ENCODE measurements at places on chromosomes 2 and 18.

DNA sequence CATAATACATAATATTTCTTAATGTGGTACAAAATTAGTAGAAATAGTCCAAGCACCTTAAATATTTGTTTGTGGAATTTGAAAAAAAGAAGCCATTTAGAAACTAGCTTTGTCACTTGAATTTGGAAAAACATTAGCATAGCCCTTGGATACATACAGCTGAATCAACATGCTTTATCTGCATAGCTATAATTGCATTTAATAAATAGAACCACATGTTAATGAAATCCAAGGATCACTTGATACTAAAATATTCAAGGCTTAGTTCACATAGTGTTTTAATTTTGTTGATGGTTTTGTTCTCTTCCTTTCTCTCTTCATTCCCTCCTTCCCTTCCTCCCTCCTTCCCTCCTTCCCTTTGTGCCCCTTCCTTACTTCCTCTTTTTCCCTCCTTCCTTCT lies 169.4 kb upstream of the NRXN1 start:
- DNase-seq: no peak

GRCh38 chr2:216932113-216932862 lies 72.4 kb upstream of the TNP1 start:
- no peak for DNase-seq

DNA sequence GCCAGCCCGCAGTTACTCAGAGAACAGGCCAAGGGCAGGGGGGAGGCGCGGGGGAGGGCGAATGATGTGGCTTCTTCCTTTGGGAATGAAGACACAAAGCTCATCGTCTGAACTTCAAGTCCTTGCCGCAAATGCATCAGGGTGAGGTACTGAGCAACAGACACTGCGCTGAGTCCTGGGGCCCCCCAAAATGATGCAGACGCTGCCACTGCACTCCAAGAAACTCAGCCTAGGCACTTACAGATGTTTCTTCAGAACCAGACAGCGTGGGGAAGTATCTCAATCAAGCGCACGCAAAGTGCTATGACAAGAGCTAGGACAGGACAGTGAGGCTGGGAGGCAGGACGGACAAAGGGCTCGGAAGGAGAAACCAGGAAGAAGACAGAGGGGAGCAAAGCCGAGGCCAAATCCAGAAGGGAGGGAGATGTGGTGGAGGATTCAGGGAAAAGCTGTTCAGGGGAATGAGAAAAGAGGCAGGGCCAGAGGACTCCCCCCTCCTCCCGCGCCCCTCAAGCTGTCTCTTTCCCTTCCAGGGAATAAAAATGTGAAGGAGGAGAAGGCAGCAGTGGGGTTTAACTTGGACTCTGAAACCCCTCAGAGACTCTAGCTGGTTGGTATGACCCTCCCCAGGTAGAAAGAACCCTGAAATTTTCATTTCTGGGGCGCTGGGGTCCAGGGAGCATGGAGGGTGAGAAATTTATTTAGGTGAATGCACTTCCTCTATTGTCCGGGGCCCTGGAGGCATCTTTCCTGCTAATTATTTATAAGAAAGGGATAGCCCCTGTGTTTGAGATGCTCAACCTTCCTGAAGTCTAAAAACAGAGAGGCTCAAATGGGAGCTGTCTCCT lies 34.9 kb downstream of the CIB4 start:
- no peak for DNase-seq

GRCh38 chr2:232894746-232895145 lies 24.7 kb downstream of the SNORC start:
- DNase-seq: no peak

DNA sequence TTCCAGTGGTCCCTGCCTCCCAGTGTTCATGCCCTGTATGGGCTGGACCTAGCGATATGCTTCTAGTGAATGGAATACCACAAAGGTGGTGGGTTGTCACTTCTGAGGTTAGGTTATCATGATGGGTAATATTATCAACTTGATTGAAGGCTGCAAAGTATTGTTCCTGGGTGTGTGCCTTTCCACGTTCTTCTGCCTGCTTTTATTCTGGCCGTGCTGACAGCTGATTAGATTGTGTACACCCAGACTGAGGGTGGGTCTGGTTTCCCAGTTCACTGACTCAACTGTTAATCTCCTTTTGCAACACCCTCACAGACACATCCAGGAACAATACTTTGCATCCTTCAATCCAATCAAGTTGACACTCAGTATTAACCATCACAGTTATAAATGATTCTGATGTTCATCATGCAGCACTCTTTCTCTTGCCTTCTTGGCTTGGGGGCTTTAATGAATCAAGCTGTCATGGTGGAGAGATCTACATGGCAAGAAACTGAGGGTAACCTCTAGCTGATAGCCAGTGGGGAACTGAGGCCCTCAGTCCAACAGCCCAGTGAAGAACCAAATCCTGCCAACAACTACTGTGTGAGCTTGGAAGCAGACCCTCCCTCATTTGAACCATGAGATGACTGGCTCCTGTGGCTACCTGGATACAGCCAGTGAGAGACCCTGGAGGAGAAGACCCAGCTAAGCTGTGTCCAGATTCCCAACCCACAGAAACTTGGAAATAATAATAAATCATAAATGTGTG lies 63.0 kb upstream of the CELF4 start:
- no peak for DNase-seq

DNA sequence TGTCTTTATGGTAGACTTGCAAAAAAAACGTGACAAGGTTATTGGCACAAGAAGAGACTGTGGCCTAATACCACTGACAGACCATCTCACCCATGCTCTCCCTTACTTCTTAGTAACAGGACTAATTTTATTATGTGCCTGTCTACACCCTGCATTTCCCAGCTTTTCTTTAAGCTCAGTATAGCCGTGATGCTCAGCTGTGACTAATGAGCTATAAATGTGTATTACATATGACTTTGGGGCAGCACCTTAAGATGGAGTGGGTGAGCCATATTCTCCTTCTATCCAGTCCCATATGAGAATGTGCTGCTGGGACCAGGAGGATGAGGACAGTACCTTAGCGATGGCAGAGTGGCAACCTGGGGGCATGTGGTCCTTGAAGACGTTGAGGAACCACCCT lies 293.5 kb downstream of the RNF144A start:
- no peak for DNase-seq

- DNase-seq: no peak
These were observed 32.9 kb upstream of the POMC start for GRCh38 chr2:25201265-25201664.

DNA sequence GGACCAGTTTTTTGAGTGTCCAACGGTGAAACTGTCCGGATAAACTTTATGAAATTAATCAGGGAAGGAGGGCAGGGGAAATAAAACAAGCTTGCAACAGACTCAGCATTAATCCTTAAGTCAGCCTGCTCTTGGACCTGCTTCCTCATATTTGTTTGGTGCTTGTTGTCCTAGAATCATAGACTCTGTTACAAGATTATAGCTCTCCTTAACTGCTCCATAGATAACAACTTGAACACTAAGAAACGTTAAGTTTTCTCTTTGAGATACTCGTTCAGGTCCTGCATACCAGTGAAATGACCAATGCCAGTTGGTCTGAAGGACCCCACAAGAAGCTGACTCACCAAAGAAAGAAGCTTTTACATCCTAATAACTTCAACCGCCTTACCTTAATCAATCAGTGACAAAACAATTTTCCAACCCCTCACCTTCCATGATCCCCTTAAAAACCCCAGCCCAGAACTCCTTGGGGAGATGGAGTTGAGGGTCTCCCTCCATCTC lies 493.2 kb downstream of the PID1 start:
- DNase-seq: no peak

DNA sequence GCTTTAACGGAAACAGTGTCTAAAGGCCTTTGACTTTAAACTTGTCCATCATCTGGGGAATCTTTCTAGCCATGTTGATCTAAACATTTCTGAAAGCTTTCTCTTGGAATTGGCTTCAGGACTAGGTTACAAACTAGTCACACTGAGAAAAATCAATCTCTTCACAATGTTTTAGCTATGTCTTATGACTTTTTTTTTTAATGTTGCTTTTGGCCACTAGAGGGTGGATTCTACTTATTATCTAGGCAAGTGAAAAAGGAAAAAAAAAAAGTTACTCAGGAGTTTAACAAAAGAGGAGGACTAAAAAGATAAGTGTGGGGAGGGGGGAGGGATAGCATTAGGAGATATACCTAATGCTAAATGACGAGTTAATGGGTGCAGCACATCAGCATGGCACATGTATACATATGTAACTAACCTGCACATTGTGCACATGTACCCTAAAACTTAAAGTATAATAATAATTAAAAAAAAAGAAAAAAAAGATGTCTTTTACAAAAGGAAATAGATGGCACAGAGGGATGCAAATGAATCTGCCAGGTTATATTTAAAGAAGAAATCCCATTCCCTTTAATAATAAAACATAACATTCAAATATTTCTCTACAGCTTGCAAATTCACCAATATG lies 160.4 kb upstream of the PID1 start:
- DNase-seq: no peak

- no peak for DNase-seq
These were observed 464.7 kb downstream of the TXNL1 start for GRCh38 chr18:56173542-56174220.

DNA sequence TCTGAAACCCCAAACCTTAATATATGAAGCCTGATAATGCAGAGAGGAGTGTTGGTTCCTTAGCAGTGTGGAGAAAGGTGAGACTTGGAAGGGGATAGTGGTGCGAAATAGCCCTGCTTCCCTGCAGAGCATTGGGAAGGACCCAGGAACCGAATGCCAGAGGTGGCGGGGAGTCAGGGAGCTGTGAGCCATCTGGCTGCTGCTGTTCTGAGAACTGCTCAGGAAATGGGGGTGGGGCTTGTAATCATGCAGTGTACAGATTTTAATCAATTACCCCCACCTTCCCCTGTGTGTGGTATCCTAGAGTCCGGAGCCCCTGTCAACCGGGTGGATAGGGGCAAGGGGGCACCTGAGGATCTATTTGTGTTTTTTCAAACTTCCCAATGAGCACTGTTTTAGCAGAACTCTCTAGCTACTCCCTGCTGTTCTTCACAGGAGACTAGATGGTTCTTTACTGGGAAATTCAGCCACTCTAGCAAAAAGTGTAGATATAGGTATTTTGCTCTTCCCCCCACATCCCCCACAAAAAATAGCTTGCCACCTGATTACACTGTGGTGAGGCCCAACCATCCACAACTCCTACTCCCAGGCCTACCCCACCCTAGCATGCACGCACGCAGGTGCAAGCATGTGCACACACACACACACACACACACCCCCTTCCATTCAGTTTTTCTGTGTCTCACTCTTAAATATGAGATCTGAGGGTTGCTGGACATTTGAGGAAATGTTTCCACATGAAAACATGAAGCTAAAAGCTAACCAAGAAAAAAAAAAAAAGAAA lies 30.1 kb upstream of the MBOAT2 start:
- no peak for DNase-seq

- no peak for DNase-seq
These were observed 116.9 kb downstream of the LYPD6B start for GRCh38 chr2:149155196-149155969.

DNA sequence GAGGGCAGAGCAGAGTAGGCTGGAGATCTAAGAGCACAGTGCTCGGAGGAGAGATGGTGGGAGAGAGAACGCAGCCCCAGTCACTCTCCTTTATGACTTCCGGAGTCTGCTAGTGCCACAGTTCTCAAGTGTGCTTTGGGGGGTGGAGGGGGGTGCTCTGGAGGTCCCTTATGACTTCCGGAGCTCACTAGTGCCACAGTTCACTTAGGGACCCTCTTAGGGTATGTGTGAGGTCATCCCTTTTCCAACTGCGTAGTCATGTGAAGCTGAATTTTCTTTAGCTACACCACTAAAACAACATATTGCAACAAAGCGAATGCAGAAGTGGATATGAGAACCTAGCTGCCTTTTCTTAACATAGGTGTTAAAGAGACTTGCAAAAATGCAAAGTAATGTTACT lies 153.7 kb upstream of the KCTD1 start:
- DNase-seq: no peak

- no peak for DNase-seq
These were observed 474.9 kb downstream of the EIPR1 start for GRCh38 chr2:2902547-2903281.

DNA sequence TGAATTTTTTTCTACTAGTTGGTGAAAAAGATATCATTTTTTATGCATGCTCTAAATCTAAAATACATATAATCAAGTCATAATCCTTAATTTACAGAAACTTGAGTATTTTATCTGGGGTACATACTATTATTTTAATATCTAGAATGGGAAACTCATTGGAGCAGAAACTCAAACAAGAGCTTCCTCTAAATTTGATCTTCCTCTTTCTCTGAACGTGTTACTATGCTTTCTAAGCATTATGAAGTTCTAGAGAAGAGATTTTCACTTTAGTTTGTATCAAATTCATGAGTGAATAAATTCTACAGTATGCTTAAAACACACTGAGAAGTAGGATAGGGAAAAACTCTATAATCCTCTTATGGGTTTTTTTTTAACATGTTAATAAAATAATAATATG lies 20.6 kb upstream of the SLC38A11 start:
- no peak for DNase-seq

GRCh38 chr2:130796290-130796689 lies 40.4 kb upstream of the ARHGEF4 start:
- no peak for DNase-seq

DNA sequence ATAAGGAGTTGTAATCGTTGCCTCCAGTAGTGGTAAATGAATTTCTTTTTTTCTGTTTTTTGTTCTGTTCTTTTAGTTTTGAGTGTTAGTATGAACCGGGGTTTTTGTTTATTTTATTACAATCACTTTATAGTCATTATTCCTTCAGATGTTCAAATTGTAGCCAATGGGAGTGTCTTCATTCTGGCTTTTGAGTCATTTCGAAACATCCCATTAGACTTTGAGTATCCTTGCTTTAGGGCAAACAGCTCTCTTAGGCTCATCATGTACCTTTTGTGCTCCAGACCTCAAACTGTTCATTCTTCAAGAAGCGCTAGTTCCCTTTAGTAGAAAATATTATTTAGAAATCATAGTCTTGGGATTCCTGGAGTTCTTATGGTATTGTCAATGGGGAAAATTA lies 54.2 kb upstream of the PAX3 start:
- DNase-seq: no peak

- no peak for DNase-seq
These were observed 130.6 kb upstream of the UBE2E3 start for GRCh38 chr2:180849851-180850250.

DNA sequence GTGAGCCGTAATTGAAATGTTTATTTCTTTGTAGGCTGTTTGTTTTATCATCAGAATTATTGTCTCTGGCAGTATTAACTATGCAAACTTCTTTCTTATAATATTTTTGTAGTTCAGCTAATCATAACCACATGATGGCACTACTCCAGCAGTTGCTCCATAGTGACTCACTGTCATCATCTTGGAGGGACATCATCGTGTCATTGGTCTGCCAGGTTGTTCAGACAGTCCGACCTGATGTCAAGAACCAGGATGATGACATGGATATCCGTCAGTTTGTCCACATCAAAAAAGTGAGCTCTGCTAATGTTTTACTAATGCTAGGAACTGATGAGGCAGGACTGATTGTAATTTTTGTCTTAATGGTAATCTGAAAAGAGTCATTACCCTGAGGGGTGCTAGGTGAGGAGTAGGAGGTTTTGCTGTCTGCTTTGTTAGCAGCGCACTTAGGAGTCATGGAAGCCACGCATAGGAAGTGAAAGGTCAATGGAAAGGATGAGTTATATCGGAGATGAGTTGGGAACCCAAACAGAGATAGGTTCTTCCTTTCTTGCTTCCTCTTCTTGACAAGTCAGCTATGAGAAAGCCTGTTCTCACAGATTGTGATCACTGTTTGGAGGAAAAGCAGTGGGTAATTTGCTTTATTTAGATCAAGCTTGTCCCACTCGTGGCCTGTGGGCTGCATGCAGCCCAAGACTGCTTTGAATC lies 49.2 kb downstream of the PIKFYVE start:
- DNase-seq: no peak

- peak; percentile 15 for DNase-seq
These were observed 139.4 kb downstream of the AKAIN1 start for GRCh38 chr18:5057386-5058348.

- no peak for DNase-seq
These were observed 114.2 kb upstream of the EPC2 start for GRCh38 chr2:148530350-148530749.

All from stimulated activated CD4-positive, alpha-beta T cell treated with anti-CD3 and anti-CD28 coated beads, Interleukin-15, amount 100 ng/mL, for 48 hours (primary cell).